HEK293T (cell line): ENCODE measurements at places on chromosomes 7 and 10.
A peak's percentile ranks its signal among the peaks of the same experiment; 100 is the strongest.

- no peak for DNase-seq
Observed at GRCh38 chr10:89363729-89364442, 14.0 kb upstream of the IFIT1B start.

- no peak for DNase-seq
Observed at GRCh38 chr10:43312612-43313011, 45.7 kb upstream of the RASGEF1A start.

DNA sequence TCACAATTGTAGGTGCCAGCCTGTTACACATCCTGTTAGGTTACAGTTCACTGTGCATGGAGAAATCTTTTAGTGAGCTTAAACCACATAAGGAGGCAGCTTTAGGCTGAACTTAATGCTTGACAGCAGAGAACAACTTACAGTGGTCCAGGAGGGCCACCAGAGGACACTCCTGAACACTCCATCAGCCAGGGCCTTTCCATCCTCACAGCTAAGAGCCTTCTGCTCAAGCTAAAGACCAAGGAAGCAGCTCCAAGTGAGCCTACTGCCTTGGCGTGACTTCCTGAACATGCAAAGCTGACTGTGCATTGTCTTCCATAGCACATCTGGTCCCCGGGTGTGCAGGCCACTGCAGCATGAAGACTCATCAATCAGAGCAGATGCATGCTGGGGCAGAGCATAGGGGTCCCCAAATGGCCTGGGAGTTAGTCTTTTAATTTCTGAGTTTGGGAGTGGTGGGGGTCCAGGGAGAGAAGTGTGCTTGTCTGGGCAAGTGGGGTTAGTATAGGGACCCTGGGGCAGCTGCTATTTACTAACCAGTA lies 105.0 kb downstream of the ZNF248 start:
- DNase-seq, result no peak

- DNase-seq, result no peak
Observed at GRCh38 chr7:29369909-29370488, 175.4 kb downstream of the CHN2 start.

DNA sequence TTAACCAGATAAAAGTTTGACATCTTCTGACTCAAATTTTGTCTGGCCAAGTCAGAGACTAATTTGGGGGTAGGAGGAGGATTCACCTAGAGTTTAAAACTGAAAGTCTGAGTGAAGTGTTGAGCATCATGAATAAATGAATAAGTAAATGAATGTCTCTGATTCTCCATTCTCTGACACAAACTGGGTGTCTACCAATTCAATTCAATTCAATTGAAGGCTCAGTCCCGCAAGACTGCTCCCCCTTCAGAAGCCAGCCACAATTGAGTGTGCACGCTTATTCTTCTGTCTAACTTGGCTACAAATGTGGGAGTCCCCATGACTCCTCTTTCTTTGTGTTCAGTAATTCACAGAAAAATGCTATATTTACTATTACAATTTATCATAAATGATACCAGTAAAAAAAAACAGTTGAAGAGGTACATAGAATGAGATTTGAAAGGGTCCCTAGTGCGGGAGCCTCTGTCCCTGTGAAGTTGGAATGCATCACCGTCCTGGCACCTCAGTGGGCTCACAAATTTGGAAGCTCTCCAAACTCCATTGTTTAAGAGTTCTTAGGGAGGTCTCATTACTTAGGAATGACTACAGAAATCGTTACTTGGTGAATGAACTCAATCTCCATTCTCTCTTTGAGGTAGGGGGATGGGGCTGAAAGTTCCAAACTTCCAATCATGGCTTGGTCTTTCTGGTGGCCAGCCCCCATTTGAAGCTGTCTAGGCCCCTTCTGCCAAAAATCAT lies 243.7 kb upstream of the PHYHIPL start:
- DNase-seq, result no peak

GRCh38 chr7:22781230-22781711 lies 41.4 kb downstream of the TOMM7 start:
- DNase-seq, result no peak

- DNase-seq, result no peak
Observed at GRCh38 chr7:113722006-113722405, 196.8 kb downstream of the PPP1R3A start.

DNA sequence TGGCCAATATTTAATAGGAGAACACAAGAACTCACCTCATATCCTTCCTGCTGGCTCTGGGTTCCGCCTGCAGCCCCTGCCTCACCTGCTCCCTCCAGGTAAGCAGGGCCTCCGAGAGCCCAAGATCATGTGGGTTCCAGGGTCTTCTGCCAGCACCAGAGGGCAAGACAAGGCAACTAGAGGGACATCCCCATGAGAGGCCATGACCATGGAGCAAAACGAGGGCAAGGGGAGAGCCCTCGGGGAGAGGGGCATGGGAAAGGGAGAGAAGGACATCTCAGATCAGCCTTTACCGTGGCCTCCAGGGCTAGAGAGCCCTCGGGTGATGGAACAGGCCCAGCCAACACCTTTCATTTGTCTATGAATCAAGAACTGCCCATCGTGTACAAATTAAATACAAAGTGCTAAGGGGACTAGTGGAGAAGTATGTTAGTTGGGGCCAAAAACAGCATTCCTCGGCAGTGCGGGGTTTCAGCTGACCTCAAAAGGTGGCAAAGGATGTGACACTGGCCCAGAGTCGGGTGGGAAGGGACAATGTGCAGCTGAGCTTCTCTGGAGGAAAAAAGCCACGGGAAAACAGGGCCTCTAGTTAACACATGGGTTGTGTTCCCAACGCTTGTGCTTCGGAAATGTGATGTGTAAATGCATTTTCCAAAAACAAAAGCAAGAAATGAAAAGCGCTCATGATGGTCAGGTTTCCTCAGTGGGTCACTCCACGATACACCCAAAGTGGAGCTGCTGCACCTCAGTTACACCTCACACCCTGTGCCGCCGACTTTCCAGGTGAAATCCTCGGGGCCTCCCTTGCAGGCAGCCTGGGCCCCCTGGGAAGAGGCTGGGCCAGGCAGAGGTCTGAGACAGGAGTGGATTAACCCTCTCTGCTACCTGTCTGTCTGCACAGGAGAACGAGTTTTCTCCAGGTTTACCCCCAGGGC lies 2.0 kb downstream of the AOC1 start:
- no peak for DNase-seq

DNA sequence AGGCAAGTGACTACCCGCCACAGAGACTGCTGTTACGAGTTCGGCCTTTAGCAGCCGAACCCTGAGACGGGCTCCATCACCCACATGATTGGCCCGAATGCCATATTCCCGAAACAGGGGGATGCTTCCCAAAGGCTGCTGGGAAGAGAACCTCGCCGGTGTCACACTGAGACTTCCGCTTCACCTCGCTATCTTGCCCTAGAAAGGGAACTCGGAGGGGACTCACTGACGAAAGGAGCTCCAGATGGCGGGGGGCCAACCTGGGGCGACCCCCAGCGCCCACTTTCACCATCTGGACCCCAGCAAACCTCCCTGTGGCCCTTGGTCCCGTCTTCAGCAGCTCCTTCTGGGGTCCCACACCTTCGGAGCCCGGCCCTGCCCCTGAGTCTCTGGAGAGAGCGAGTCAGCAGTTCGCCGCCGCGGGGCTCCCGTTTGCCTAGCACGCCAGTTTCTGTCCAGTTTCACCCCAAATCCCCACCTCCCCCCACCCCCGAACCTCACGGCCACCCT lies 529 bp downstream of the HPS1 start:
- DNase-seq, result peak; percentile 59
